Activated CD4-positive, alpha-beta T cell treated with anti-CD3 and anti-CD28 coated beads, Interleukin-2, amount 10 ng/mL, durations not matched to agents 24 days and 14 days (primary cell): ENCODE measurements at places on chromosomes 2 and 18. TPM values are rescaled to one million over a fixed set of nuclear protein-coding genes. Genes with fewer than 3 reads are reported as not detected.

The FAM124B gene
- 0.47 and 0.64 TPM in 2 replicates for total RNA-seq

The KYNU gene
- total RNA-seq = not detected in 2 replicates

The FBXO41 gene
- total RNA-seq = 32.2 and 33.8 TPM in 2 replicates

GRCh38 chr2:215915441-215915840 is 97.9 kb downstream of the MREG start:
- H3K4me1 ChIP-seq = peaks cover 7% of the 10 kb centered on the region
- H3K27ac ChIP-seq = no peak overlapping the region
- DNase-seq = no peak
- no peak overlapping the region for H3K4me3 ChIP-seq
- H3K27me3 ChIP-seq = peaks cover 14% of the 10 kb centered on the region

GRCh38 chr18:60560071-60560470 is 187.5 kb upstream of the MC4R start:
- DNase-seq = no peak
- no peaks in the 10 kb centered on the region for H3K27me3 ChIP-seq
- H3K36me3 ChIP-seq = no peaks in the 10 kb centered on the region
- H3K27ac ChIP-seq = no peak overlapping the region

DNA sequence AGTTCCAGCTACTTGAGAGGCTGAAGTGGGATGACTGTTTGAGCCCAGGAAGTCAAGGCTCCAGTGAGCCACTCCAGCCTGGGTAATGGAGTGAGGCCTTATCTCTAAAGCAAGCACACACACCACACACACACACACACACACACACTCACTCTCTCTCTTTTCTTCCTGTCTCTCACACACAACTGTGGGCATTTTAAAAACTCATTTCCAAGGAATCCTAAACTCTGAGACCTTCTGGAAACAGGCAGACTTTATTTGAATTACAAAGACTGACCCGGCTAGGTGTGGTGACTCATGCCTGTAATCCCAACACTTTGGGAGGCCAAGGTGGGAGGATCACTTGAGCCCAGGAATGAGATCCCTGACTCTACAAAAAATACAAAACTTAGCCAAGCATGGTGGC is 21.3 kb downstream of the WDSUB1 start:
- DNase-seq = no peak
- peaks cover 2% of the 10 kb centered on the region for H3K4me1 ChIP-seq
- H3K27ac ChIP-seq = no peak overlapping the region

- no peaks in the 10 kb centered on the region for H3K36me3 ChIP-seq
- no peaks in the 10 kb centered on the region for H3K4me1 ChIP-seq
- H3K4me3 ChIP-seq = no peak overlapping the region
These were observed 15.0 kb upstream of the DSG1 start for GRCh38 chr18:31302991-31303390.

- H3K4me3 ChIP-seq = no peak overlapping the region
- no peaks in the 10 kb centered on the region for H3K27me3 ChIP-seq
- no peak for DNase-seq
- H3K4me1 ChIP-seq = no peaks in the 10 kb centered on the region
- no peak overlapping the region for H3K27ac ChIP-seq
These were observed 62.5 kb downstream of the RPRM start for GRCh38 chr2:153416071-153416470.

- no peaks in the 10 kb centered on the region for H3K36me3 ChIP-seq
- H3K27me3 ChIP-seq = peaks cover 12% of the 10 kb centered on the region
- DNase-seq = no peak
- H3K27ac ChIP-seq = no peak overlapping the region
These were observed 450.2 kb downstream of the PLCL1 start for GRCh38 chr2:198254536-198255090.

- H3K4me1 ChIP-seq = peaks cover 8% of the 10 kb centered on the region
- DNase-seq = no peak
- no peak overlapping the region for H3K27ac ChIP-seq
- H3K27me3 ChIP-seq = peaks cover 2% of the 10 kb centered on the region
- no peaks in the 10 kb centered on the region for H3K36me3 ChIP-seq
These were observed 39.0 kb downstream of the CHN1 start for GRCh38 chr2:174965992-174966744.
